ENCODE measurements at places on chromosomes 1 and 21. TPM values are rescaled to one million over a fixed set of nuclear protein-coding genes. Genes with fewer than 3 reads are reported as not detected.
A peak's percentile ranks its signal among the peaks of the same experiment; 100 is the strongest.

GRCh38 chr21:15283789-15284188, 219.0 kb upstream of the NRIP1 start:
- no peak for DNase-seq

Gene BOLA1
- 13.8 TPM for polyA plus RNA-seq

GRCh38 chr1:87155170-87155569, 173.5 kb upstream of the LMO4 start:
- DNase-seq, result no peak

Gene ZNF697
- polyA plus RNA-seq, result 1.8 TPM

Gene FAM72B
- 4.8 TPM for polyA plus RNA-seq

GRCh38 chr1:41891199-41891896, 27.4 kb downstream of the HIVEP3 start:
- DNase-seq, result peak; percentile 55

Gene FCGR1A
- polyA plus RNA-seq, result not detected

- DNase-seq, result peak; percentile 29
Measured at GRCh38 chr1:33424610-33425009, 6.3 kb downstream of the PHC2 start.

Gene PDPN
- polyA plus RNA-seq, result 10.8 TPM

- DNase-seq, result peak; percentile 60
Measured at GRCh38 chr1:89633800-89634625, 1.1 kb downstream of the LRRC8C start.

Measured in mammary epithelial cell (primary cell).